ENCODE measurements at places on chromosomes 1 and 21. TPM values are rescaled to one million over a fixed set of nuclear protein-coding genes. Genes with fewer than 3 reads are reported as not detected.
A peak's percentile ranks its signal among the peaks of the same experiment; 100 is the strongest.

GRCh38 chr1:184535191-184535970 lies 148.6 kb downstream of the C1orf21 start:
- no peak for DNase-seq

- no peak for DNase-seq
Measured at GRCh38 chr1:234979296-234980279, 149.0 kb downstream of the TOMM20 start.

DNA sequence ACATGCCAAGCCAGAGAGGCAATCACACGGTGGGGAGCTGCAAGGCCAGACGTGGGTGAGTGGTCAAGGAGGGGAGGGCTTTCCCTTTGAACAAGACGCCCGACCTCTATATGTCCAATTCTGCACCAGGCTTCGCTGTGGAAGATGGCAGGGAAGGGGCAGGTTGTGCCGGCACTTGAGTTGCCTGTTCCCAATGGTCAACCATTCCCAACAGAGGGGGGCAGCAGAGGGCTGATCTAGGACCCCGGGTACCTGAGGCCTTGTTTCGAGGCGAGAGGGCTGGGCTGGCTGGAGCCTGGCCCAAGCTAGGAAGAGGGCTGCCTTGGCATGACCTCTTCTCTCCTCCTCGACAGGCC lies 64.9 kb downstream of the TMEM53 start:
- no peak for DNase-seq

- DNase-seq: no peak
Measured at GRCh38 chr1:222384531-222384930, 163.4 kb downstream of the HHIPL2 start.

- no peak for DNase-seq
Measured at GRCh38 chr1:54838565-54839180, 37.5 kb upstream of the TTC22 start.

GRCh38 chr1:231971397-231972110 lies 345.0 kb downstream of the DISC1 start:
- DNase-seq: no peak

GRCh38 chr1:61253059-61253735 lies 170.8 kb downstream of the NFIA start:
- no peak for DNase-seq

- no peak for DNase-seq
Measured at GRCh38 chr1:185263292-185263691, 53.8 kb downstream of the IVNS1ABP start.

- no peak for DNase-seq
Measured at GRCh38 chr1:89098857-89099256, 27.1 kb downstream of the GBP2 start.

GRCh38 chr1:156612666-156613065 lies 6.5 kb upstream of the HAPLN2 start:
- no peak for DNase-seq

GRCh38 chr1:247409869-247410544 lies 6.0 kb upstream of the NLRP3 start:
- DNase-seq: no peak

GRCh38 chr1:167661527-167662426 lies 31.7 kb downstream of the RCSD1 start:
- DNase-seq: peak; percentile 79

- no peak for DNase-seq
Measured at GRCh38 chr1:214002060-214002459, 14.3 kb downstream of the PROX1 start.

- DNase-seq: no peak
Measured at GRCh38 chr1:66750577-66750976, 1.7 kb upstream of the DYNLT5 start.

- DNase-seq: no peak
Measured at GRCh38 chr1:209685821-209686220, 10.6 kb downstream of the G0S2 start.

DNA sequence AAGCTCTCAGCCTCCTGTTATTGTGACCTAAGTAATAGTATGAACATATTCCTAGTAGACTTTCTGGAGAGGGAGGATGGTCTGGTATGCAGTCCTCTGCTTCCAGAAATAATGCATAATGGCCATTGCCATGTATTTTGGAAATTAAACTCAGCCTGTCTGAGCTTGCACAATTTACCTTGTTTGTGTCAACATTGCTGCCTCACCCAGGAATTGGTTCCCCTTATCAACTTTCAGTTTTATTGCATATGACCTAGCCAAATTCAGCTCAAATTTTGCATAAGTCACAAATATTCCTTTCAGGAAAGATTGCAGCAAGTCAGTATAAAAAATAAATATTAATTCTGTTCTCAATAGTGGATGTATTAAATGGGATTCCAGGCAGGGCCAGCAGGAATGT lies 101.9 kb upstream of the SLC5A9 start:
- DNase-seq: no peak

DNA sequence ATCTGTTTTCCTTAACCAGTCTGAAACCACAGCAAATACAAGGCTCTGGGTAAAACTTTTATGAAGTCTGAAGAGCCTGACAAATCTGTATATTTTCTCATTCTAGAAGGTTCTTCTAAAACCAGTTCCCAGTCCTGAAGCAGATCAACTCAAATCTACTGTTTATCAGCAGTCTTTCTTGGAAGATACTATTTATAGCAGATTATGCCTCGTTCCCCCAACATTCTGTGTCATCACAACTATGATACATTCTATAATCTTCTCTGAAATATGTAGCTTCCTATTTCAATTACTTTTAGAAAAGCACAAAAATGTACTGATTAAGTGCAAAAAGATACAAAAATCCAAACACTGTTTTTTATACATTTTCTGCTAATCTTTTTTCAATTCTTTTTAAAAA lies 67.5 kb downstream of the NIBAN1 start:
- no peak for DNase-seq

Gene MFSD2A
- 2.6 TPM for polyA plus RNA-seq

Gene AADACL4
- not detected for polyA plus RNA-seq

Gene KPNA6
- 54.4 TPM for polyA plus RNA-seq

Gene SPRR2G
- not detected for polyA plus RNA-seq

Gene C1orf146
- polyA plus RNA-seq: not detected

Measured in AG04450 (cell line).